ENCODE measurements at places on chromosomes 4 and X. TPM values are rescaled to one million over a fixed set of nuclear protein-coding genes. Genes with fewer than 3 reads are reported as not detected.

DNA sequence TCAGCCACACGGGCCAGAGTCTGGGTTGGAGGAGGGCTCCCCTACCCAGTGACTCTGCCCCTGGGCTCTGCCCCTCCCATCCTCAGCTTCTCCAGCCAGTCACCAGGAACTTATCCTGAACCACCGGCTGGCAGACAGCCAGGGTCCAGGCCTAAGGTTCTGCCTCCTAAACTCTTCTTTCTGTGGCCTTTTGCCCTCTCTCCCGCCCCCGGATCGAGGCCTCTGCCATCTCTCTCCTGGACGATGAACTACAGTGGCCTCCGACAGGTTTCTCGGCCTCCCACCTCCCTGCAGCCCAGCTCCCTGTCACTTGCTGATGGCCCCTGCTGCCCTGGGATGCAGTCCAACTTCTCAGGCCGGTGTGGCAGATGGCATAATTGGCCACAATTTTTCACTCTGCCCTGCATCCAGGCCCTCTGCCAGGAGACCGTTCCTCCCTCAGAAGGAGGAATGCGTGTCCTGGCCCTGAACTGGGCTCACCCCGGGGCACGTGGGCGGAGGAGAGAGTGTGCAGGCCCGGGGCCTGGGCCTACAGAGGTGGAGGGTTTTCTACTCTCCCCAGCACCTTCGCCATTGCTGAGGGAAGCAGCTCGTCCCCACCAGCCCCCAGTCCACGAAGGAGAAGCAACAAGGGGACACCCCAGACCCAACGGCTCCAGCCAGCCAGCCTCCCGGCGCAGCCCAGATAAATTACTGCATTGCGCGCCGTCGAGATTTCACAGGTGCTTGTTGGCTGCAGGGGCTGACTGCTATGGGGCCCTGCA is 81.9 kb upstream of the LRPAP1 start:
- H3K4me3 ChIP-seq, result no peak overlapping the region
- no peaks in the 10 kb centered on the region for H3K36me3 ChIP-seq
- H3K27me3 ChIP-seq, result peaks cover 91% of the 10 kb centered on the region
- DNase-seq, result no peak
- H3K27ac ChIP-seq, result no peak overlapping the region

DNA sequence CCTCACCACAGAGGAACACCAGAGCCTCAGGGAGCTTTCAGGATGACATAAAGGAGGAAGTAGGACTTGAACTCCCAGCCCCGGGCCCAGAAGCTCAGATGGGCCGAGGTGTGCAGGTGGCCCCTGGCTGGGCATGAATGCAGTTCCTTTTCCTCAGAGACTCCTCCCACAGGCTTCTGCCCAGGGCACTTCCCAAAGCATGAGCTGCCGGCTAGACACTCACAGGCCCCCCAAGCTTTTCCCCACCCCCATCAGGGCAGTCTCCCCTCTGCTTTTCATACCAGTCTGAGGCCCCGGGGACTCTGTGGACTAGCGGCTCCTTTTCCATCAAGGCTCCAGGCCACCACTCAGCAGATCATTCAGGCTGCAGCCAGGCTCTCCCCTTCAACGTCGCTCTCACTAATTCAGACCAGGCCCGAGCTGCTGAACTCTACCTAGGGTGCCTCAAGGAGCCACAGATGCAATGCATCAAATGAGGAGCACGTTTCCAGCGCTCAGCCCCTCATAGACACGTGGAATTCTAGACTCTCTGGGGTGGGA is 36.9 kb downstream of the HMX1 start:
- no peak overlapping the region for H3K27ac ChIP-seq
- no peaks in the 10 kb centered on the region for H3K36me3 ChIP-seq
- no peak overlapping the region for H3K4me3 ChIP-seq
- H3K4me1 ChIP-seq, result no peaks in the 10 kb centered on the region
- H3K27me3 ChIP-seq, result peaks cover 5% of the 10 kb centered on the region

GRCh38 chrX:95040104-95040503 is 1366.1 kb downstream of the FAM133A start:
- H3K4me1 ChIP-seq, result no peaks in the 10 kb centered on the region
- no peak for DNase-seq
- no peak overlapping the region for H3K4me3 ChIP-seq
- no peaks in the 10 kb centered on the region for H3K36me3 ChIP-seq

- H3K36me3 ChIP-seq, result no peaks in the 10 kb centered on the region
- no peak overlapping the region for H3K4me3 ChIP-seq
- peaks cover 5% of the 10 kb centered on the region for H3K27me3 ChIP-seq
- no peaks in the 10 kb centered on the region for H3K4me1 ChIP-seq
These were observed 277.4 kb upstream of the GATB start for GRCh38 chr4:152038238-152038637.

The ERVMER34-1 gene
- 2.5 TPM for total RNA-seq

GRCh38 chrX:155026420-155026726 is 271 bp upstream of the FUNDC2 start:
- no peaks in the 10 kb centered on the region for H3K27me3 ChIP-seq
- DNase-seq, result no peak
- peaks cover 26% of the 10 kb centered on the region for H3K36me3 ChIP-seq
- H3K4me1 ChIP-seq, result peaks cover 20% of the 10 kb centered on the region

DNA sequence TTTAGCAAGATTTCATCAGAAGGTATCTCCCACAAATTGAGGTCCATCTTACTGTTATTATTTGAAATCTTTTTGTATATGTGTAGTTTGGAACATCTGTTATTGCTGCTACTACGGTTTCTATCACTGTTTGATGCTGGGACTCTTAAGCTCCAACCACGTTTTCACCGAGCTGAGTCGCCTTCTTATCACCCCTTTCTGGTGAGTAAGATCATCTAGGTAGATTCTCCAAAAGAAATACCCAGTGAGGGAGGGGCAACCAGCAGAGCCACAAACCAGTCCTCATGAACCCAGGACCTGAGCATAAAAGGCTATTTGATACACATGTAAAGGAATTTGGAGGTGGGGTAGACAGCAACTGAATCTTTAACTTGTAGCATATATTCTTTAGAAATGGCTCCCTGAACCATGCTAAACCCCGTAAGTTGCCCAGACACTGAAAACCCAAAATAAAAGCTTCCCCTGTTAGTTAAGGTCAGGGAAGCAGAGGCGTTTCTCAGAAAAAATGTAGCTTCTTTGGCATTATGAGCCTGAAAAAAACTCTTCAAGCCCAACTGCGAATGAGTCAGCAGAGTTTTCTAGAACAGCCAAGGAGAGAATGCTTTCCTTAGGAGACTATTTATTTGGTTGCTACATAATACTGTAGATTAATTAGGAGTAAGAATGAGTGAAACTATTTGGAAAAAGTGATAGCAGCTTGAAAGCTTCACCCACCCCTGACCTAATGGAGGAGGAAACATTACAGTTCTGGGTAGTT is 53.8 kb upstream of the ATXN3L start:
- peaks cover 12% of the 10 kb centered on the region for H3K4me1 ChIP-seq
- no peak overlapping the region for H3K4me3 ChIP-seq
- no peaks in the 10 kb centered on the region for H3K36me3 ChIP-seq

The BGN gene
- total RNA-seq, result not detected

The TDO2 gene
- total RNA-seq, result not detected

GRCh38 chr4:40314951-40315350 is 20.2 kb upstream of the CHRNA9 start:
- H3K4me1 ChIP-seq, result peaks cover 21% of the 10 kb centered on the region
- no peak overlapping the region for H3K27ac ChIP-seq
- no peaks in the 10 kb centered on the region for H3K27me3 ChIP-seq
- DNase-seq, result no peak
- H3K36me3 ChIP-seq, result peaks cover 11% of the 10 kb centered on the region

- no peak overlapping the region for H3K4me3 ChIP-seq
- peaks cover 11% of the 10 kb centered on the region for H3K36me3 ChIP-seq
- H3K27me3 ChIP-seq, result no peaks in the 10 kb centered on the region
These were observed 1.5 kb upstream of the EDNRA start for GRCh38 chr4:147479376-147479775.

Data from Calu3 (cell line).